ENCODE measurements at places on chromosomes 12 and 14. TPM values are rescaled to one million over a fixed set of nuclear protein-coding genes. Genes with fewer than 3 reads are reported as not detected.

EML5 gene
- 0.59 TPM for polyA plus RNA-seq

UBR7 gene
- polyA plus RNA-seq, result 22.8 TPM

IL26 gene
- not detected for polyA plus RNA-seq

RECQL gene
- polyA plus RNA-seq, result 23.7 TPM

ALX1 gene
- polyA plus RNA-seq, result not detected

CCNK gene
- 34.0 TPM for polyA plus RNA-seq

SLC41A2 gene
- polyA plus RNA-seq, result 2.1 TPM

GPX2 gene
- 0.67 TPM for polyA plus RNA-seq

ARHGEF25 gene
- 31.7 TPM for polyA plus RNA-seq

REM2 gene
- 0.23 TPM for polyA plus RNA-seq

TRPV4 gene
- 0.99 TPM for polyA plus RNA-seq

TAS2R30 gene
- 0.14 TPM for polyA plus RNA-seq
